Effector CD8-positive, alpha-beta T cell (primary cell): ENCODE measurements at places on chromosomes 7 and 10.

- DNase-seq = no peak
Measured at GRCh38 chr7:12257582-12257981, 46.5 kb downstream of the TMEM106B start.

- no peak for DNase-seq
Measured at GRCh38 chr10:109941236-109941862, 18.0 kb upstream of the XPNPEP1 start.

DNA sequence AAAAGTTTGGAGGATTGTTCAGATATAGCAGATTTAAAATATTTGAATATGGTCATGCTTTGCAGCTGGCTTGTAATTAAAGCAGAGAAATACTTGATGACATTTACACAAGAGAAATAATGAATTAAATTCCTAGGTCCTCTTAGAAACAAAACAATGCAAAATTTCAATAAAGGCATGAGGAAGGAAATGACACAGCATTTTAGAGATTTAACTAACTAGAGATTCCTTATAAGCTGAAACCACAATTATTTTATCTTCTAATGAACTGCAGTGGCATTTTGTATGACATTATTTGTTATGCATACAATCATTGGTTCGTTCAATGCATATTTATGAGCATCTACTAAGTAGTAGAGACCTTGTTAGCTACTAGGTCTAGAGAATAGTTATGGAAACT is 490.9 kb downstream of the ZWINT start:
- DNase-seq = no peak

- no peak for DNase-seq
Measured at GRCh38 chr7:153006911-153007310, 247.4 kb downstream of the ACTR3B start.

DNA sequence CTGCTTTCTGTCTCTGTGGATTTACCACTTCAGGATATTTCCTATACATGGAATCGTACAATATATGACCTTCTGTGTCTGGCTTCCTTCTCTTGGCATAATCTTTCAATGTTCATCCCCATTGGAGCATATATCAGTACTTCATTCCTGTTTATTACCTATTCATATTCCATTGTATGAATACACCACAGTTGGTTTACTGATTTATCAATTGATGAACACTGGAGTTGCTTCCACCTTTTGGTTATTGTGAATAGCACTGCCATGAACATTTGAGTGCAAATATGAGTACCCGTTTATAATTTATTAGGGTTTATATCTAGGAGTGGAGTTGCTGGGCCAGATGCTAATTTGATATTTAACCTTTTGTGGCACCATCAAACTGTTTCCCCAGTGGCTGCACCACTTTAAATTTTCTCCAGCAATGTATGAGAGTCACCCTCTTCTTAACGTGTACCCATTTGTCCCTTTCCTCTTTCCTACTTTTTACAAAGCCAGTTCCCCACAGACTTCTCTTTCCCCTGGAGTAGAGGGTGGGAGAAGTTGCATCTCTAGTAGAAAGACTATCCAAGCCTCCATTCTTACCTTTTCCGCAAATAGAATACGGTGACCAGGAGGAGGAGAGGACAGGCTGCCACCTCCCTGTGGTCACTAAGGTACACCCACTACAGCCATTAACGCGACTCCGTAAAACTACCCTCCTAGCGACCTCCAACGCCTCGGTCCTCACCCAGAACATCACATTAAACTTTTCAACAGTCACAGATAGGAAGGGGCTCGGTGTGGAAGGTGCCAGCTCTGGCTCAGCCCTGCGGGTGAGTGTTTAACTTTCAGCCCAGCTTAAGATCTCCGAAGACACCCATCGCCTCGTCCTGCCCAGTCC is 25.6 kb downstream of the SCD start:
- DNase-seq = no peak

DNA sequence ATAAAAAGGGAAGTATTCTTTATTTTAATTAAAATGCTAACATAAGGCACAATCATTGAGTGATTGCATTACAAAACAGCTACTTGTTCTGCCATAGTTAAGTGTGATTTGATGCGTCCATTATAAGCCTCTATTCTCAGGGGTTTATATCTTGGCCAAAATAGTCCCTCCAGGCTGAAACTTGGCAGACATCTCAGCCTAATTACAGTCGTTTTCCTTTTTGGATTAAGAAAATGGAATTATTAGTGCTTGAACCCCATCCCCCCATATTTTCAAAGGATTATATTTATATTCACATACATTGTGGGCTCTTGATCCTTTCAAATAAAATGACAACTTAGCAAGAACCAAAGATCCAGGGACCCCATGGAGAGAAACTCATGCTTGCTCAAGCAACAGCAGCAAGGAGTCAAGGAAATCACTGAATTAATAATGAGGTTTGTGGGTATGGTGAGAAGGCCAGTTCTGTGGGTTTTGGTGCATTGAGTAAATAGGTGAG is 66.7 kb upstream of the NEUROD6 start:
- DNase-seq = no peak

- DNase-seq = no peak
Measured at GRCh38 chr10:51052163-51052562, 22.1 kb upstream of the PRKG1 start.

DNA sequence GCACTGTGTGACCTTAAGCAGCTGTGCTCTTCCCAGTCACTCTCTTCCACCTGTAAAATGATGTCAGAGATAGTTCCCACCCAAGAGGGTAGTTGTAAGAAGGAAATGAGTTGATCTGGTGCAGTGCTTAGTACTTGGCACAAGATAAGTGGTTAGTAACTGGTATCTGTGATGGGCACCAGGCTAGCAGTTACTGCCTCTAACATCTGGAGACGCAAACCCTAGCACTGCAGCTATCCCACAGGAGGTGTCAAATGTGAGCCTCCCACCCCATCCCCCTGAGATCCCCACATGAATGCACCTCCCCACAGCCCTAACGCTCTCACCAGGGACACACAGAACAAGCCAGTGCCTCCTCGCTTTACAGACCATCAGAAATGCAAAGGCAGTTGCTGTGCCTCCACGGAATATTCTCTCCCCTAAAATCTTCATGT is 72.0 kb downstream of the KCNMA1 start:
- no peak for DNase-seq

DNA sequence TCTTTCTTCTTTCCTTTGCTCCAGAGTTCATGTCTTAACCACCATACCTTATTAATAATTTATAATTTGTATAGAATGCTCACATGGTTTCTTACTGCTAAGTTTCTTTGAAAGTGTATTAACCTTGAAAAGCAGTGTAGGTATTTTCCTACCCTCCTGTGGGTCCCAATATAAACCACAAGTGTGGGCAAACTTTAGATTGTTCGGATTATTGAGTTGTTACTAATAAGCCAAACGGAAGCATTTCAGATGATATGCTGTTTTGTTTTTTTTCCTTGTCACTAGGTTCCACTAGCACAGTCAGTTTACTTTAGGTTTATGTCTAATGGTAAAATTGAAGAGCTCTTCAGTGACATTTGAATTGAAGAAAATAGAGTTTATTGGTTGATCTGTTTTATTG is 10.2 kb downstream of the SSBP1 start:
- DNase-seq = no peak

DNA sequence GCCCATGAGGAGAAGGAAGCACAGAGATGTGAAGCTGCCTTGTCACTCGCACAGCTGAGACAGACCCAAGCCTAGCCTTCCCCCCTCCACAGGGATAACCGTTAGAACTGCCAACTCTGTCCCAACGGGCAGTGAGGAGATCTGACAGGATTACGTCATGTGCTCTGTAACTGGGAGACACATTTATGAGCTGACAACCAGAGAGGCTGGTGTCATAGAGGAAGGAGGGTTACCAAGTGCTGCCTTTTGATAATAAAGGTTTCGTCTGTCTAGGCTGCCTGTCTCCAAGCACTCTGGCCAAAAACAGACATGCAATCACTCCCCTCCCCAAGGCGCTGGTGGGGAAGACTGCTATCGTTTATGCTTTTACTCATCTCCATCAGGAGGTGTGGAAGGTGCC is 165.9 kb downstream of the PLXNA4 start:
- DNase-seq = no peak

- no peak for DNase-seq
Measured at GRCh38 chr10:128930515-128930914, 536.5 kb upstream of the MGMT start.

- DNase-seq = no peak
Measured at GRCh38 chr10:47403446-47404318, 19.6 kb upstream of the ZNF488 start.

DNA sequence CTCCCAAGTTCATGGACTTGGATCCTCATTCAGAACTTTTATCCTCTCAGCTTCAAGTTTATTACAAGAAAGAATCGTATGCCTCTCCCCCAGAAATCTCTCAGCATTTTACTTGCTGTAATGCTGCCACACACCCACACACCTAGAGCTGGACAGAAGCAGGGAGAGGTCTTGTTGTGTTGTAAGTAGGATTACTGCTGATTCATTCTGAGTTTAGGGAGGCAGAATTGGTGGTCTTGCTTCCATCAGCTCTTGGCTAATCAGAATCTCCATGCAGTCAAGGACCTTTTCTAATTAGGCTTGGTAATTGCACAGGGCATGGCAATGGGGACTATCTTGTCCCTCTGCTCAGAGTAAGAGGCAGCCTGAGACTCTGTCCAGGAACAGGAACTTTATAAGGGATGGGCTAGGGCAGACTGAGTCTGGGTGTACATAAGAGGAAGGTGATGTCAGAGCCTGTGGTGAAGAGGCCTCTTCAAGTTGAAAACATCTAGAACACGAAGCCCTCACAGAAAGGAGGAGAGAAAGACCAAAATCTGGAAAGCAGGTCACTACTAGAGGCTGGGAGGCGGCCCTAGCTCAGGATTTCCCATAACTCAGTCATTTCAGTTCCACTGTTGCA is 7.0 kb upstream of the PTPRE start:
- no peak for DNase-seq

- DNase-seq = no peak
Measured at GRCh38 chr7:134949171-134949570, 37.1 kb upstream of the AGBL3 start.

GRCh38 chr10:23217471-23217870 is 25.4 kb downstream of the PTF1A start:
- no peak for DNase-seq

- no peak for DNase-seq
Measured at GRCh38 chr10:13795653-13796555, 209.1 kb downstream of the PRPF18 start.

GRCh38 chr7:108419961-108420908 is 36.0 kb downstream of the NRCAM start:
- no peak for DNase-seq

GRCh38 chr10:79111427-79111826 is 42.7 kb downstream of the ZMIZ1 start:
- DNase-seq = no peak

DNA sequence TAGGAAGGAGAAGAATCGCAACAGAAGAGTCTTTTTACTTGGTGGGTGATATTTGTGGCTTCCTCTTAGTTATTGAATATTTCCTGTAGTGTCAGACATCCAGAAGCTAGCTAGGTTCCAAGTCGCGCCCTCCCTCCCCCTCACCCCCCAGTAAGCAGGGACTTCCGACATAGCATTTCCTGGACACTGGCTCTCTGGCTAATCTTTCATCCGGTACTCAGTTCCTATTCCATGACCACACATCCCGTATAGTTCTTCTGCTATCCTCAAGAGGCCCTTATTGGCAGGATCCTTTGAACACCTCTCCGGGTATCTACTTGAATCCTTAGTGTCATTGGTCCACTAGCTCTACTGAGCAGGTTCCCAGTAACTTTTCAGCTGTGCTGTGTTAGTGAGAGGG is 167.8 kb downstream of the HDAC9 start:
- no peak for DNase-seq

DNA sequence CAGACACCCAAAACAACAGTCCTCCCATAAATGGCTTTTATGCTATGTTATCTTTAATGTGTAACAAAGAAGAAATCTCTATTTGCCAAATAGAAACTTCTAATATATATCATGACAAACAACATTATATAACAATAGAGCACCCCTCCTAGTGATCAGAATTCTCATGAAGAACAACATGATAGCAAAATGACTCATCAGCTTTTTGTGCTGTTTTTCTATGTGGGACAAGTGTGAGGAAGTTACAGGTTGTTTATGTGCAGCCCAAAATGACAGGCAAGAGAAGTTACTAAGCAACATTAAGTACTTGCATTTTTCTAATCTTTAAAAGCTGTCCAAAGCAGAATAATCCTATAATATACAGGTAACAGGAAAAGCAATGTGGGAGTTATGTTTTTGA is 7.7 kb downstream of the DGKB start:
- DNase-seq = no peak

- no peak for DNase-seq
Measured at GRCh38 chr7:138243430-138243829, 167.2 kb downstream of the AKR1D1 start.

DNA sequence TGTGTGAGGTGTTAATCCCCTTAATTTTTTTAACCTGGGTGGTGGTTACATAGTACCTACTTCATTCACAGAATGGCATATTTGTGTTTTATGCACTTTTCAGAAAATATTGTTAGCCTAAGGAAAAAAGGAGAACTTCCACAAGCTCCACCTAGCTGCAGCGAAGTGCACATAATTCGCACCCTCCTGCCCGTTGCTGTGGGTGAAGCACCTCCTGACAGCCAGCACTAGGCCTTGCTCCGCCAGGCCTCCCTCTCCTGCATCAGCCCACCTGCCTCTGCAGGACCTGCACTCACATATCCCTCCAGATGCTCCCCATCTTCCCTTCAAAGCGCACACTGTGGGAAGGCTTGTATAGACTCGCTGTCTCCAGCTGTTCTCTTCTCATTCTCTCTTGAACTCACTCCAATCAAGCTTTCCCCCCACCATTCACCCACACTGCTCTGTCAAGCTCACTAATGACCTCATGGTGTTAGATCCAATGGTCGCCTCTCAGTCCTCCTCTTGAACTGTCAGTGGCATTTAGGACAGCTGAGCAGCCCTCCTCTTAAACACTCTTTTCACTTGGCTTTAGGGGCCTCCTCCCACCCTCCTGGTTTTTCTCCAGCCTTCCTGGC is 20.7 kb upstream of the GRID1 start:
- DNase-seq = no peak
